ENCODE measurements at places on chromosomes 3 and 15. TPM values are rescaled to one million over a fixed set of nuclear protein-coding genes. Genes with fewer than 3 reads are reported as not detected.

The ARL6IP5 gene
- 58.6 TPM for total RNA-seq

The CCDC33 gene
- total RNA-seq, result not detected

The SOX14 gene
- total RNA-seq, result not detected

- DNase-seq, result no peak
Observed at GRCh38 chr3:85005946-85006345, 47.2 kb downstream of the CADM2 start.

DNA sequence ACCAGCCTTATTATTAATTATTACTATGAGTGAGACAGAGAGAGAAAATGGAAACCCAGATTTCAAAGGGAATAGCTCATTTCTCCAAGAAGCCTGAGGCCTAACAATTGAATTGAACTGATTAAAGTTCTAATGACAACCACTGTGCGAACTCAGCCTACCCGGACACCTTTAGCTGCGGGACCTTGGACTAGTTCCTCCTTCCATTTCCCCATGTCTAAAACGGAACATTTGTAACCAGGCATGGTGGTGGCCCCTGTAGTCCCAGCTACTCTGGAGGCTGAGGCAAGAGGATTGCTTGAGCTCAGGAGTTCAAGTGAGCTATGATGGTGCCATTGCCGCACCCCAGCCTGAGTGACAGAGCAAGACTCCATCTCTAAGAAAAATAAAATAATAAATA is 16.4 kb upstream of the RTP2 start:
- no peak for DNase-seq

- no peak for DNase-seq
Observed at GRCh38 chr15:76313731-76314130, 2.5 kb upstream of the ETFA start.

DNA sequence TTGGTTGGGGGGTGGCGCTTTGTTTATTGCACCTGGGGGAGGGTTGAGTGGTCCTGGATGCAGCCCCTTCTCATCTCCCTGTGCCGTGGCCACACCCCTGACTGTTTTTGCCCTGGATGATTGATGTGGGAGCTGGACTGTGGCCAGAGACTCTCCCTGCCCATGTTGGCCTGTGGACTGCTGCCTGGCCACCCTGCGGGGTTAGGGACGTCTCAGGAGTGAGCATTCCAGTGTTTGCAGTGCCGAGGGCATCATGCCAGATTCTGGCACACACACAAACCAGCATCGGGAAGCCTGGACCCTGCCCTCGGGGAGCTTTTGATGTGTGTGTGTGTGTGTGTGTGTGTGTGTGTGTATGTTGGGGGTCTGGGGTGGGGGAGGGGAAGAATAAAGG is 15.8 kb downstream of the APBA2 start:
- DNase-seq, result no peak

- no peak for DNase-seq
Observed at GRCh38 chr3:156356537-156357363, 198.2 kb downstream of the SSR3 start.

DNA sequence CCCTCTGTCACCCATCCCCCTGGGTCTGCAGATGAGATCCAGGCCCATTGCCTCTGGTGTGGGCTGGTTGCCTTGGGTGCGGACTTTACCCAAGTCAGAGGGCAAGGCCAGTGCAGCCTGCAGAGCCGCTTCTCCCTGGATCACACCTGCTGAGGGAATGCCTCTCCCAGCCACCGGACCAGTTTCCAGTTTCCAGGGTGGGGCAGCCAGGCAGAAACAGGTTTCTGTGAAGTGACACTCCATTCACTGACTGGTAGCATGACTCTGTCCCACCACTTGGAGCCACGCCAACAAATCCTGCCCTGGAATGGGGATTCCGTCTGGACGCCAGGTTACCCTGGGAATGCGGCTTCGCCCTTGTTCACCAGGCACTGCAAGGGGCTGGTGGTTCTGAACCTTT is 30.0 kb downstream of the PAQR5 start:
- DNase-seq, result no peak

DNA sequence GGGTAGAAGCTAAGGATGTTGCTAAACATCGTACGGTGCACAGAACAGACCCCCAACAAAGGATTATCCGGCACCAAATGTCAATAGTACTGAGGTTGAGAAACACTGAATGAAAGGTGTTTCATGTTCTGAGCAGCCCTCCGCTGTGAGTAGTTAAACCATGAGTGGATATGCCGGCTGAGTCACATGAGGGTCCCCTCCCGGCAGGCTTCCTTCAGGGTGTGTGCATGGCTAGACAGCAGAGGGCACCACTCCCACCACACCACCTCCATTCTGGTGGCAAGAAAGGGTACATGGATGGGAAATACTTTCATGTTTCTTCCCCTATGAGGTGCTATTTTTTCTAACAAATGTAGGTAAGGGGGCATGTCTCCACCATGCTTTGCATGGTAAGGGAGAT is 128.3 kb upstream of the SEMA6D start:
- no peak for DNase-seq
